Activated CD4-positive, CD25-positive, alpha-beta regulatory T cell treated with anti-CD3 and anti-CD28 coated beads, Interleukin-2, amount 50 U/mL, for 24 hours (primary cell): ENCODE measurements at places on chromosomes 7 and 10.
A peak's percentile ranks its signal among the peaks of the same experiment; 100 is the strongest.

DNA sequence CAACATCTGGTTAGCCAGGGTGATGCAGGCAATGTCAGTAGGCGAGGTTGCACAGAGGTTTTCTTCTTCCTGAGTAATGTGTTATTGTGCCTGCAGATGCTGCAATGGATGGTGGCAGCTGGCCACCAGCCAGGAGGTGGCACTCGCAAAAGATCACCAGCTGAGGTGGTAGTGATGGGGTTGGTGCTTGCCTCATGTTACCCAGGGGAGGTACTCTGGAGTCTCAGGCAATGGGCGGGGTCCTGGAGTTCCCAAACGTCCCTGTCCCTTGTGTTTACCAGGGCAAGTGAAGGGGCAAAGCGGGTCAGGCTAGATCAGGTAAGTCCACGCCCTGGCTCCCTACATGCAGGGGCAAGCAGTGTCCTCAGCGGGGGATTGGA, 21.1 kb downstream of the CLRN3 start:
- no peak for ATAC-seq

DNA sequence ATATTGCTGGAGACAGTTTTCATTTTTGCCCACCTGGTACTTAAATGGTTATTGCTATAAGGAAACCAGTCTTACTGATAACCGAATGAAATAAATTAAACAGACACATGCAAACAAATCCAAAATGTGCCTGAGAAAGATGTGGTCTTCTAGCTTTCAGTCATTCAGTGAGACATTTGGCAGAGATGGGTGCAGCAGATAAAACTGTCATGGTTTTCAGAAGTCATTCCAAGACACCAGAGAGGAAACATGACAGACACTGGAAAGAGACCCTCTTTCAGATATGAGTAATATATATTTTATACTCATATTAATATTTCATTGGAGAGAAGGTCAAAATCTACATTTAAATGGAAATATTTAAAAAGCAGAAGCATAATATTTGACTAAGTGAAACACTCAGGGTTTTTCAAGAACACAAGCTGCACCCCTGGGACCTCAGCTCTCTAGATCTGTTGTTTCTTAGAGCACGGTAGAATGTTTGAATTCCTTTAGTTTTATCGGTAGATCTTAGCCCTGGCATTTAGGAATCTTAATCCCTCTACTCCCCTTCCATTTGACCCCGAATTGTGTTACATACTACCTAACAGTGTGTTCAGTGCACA, 246.1 kb downstream of the AUTS2 start:
- no peak for ATAC-seq

DNA sequence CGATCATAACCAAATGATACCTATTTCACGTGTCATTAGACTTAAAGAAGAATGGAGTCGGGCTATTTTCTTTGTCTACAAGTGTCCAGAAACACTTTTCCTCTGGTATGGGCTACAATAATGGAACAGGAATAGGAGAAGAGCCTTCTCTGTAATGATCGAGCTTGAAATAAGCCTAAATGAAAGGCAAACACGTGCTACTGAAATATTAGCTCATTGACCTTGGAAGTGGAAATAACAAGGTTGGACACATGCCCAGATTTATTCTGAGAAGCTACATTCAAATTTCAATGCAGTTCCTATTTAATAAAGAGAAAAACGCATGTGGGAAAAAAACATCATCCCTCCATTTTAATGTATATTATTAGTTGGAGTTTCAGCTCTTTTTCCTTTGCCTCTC, 254.7 kb upstream of the PTER start:
- ATAC-seq: no peak

GRCh38 chr10:30977385-30977784, 54.3 kb downstream of the ZNF438 start:
- ATAC-seq: no peak

GRCh38 chr7:50792342-50793119, 9.8 kb upstream of the GRB10 start:
- ATAC-seq: no peak

- no peak for ATAC-seq
These were observed 81.0 kb downstream of the VOPP1 start for GRCh38 chr7:55491346-55491745.

DNA sequence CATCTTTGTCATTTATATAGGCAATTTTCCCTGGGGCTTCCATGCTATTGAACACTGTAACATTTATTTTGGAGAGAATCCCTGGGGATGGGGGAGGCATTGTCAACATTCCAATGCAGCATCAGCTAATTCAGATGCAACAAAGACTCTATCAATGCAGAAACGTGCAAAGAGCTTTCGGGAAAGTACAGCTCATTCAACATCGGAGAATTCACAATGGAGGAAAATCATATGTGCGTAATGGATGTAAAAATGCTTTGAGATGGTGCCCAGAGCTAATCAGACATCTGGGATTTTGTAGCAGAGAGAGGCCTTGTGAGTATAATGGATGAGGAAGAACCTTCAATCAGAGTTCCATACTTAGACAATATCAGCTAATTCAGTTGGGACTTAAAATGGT, 28.3 kb upstream of the FIS1 start:
- ATAC-seq: no peak

DNA sequence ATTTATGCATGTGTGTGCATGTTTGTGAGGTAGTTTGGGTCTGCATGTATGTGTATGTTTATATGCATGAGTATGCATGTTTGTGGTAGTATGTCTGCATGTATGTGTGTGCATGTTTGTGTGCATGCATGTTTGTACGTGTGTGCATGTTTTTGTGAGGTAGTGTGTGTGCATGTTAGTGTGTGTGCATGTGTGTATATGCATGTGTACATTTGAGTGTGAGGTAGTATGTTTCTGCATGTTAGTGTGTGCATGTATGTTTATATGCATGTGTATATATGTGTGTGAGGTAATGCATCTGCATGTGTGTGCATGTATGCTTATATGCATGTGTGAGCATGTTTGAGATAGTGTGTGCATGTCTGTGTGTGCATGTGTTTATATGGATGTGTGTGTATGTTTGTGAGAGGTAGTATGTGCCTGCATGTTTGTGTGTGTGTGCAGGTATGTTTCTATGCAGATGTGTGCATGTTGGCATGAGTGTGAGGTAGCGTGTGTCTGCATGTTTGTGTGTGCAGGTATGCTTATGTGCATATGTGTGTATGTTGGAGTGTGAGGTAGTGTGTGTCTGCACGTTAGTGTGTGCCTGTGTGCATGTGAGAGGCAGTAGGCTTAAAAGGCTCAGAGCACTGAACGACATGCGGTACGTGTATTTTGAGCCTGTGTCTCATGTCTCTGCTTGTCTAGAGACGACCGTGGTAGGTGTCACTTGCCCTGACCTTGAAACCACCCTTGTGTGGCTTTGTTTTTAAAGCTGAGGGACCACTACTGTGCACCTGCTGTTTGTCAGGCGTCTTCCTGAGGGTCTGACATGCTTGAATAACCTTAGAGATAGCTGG, 43.7 kb downstream of the PFKP start:
- ATAC-seq: no peak

DNA sequence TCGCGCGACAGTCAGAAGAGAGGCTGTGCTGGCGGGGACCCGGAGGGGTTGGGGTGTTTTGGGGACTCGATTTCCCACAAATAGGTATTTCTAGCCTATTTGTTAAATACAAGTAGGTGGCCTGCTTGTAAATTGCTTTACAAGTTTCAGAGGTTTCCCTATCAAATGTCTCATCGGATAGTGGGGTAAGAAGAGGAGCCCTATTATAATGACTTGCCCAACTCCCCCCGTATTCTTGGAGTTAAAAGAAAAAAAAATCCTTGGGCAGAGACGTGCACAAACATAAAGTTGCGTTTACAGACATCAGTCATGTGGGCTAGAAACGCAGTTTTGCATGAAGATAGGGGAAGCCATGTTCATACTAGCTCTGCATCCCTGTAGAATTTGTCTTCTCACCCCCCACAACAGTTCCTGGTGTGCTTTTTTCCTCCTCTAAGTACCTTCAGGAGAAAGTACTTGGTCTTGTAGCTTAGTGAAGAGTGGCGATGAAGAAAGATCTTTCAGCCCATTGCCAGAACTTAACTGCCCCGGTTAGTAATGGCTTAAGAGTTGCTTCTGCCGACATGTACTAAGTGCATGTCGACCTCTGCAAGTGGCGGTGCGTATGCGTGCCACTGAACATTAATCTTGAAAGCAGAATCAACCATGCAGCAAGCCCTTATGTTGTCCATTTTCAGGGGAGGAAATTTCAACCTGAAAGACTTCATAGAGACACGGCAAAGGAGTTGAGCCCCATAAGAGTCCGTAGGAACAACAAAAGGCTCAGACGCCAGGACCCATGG, 832 bp upstream of the TIAL1 start:
- no peak for ATAC-seq

- ATAC-seq: no peak
These were observed 99.3 kb downstream of the ZNF248 start for GRCh38 chr10:37758074-37758473.

GRCh38 chr7:91411060-91411459, 146.8 kb downstream of the FZD1 start:
- ATAC-seq: no peak

GRCh38 chr7:30679664-30680063, 2.6 kb downstream of the CRHR2 start:
- ATAC-seq: no peak

DNA sequence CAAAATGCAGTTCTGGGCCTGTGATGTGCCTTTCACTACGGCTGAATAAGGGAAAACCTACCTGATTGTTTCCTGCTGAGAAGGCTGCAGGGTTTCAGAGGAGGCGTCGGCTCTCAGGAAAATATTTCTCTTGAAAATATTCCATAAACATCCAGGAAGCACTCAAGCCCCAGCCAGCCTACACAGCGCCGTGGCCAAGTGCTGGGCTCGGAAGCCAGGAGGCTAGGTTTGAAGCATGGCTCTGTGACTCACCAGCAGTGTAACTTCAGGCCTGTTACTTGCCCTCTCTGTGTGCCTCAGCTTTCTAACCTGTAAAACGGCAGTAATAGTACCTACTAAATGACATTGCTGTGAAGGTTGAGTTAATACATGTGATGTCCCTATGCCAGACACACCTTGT, 399.1 kb downstream of the GATA3 start:
- no peak for ATAC-seq

DNA sequence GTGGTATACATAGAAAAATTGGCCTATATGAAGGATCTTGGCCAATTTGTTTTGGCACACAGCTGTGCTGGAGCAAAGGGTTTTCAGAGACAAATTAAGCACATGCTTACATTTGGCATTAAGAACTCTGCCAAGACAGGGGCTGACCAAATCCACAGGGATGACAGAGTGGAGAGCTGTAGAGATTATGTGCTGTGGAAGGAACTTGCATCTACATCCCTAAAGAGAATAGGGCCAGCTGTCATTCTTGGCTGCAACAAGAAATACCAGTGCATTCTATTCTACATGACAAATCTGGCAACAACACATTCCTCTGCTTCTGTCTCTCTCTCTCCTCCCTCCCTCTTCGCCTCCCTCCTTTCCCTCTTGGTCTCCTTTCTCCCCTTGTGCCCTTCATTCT, 75.6 kb downstream of the POM121L12 start:
- ATAC-seq: no peak

GRCh38 chr10:100510533-100511308, 8.9 kb downstream of the SEC31B start:
- ATAC-seq: peak; percentile 80

- no peak for ATAC-seq
These were observed 331.7 kb downstream of the KCNMA1 start for GRCh38 chr10:77305650-77306632.

DNA sequence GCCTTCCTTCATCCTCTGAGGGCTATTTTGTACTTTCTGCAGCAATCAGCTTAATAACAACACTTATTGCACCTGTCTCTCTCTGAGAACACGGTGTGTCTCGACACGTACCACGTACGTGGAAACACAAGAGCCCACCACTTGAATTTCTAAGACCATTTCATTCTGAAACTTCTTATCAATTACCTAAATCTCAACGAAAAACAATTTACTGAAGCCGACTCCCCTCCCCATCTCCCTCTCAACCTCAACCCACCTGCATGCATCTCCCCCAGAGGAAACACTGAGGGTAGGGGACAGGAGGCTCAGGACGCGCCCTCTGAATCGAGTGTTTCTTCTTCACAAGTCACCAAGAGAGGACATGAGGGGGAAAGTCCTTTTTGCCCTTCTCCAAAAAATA, 278.6 kb downstream of the USP6NL start:
- ATAC-seq: no peak
